Left forelimb (tissue), 1 donor: ENCODE measurements at places on chromosomes 4 and X.

DNA sequence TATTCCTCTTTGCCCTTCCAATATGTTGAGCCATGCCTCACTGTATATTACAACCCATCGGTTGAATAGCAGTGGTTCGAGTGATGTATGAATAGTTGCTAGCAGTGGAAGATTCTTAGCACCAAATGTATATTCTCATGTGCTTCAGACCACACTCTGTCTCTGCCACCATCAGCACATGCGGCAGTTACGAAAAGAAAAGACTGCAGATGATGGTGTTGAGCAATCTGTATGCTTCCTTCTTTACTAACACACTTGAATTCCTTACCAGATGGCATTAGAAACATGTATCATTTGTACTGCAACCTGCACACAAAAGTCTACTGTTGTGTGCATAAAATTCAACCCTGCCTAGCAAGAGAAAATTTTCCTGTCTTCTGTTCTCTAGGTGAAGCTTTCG, 214.6 kb downstream of the ENOX2 start:
- DNase-seq = no peak

GRCh38 chr4:86896596-86896995, 4.4 kb upstream of the C4orf36 start:
- no peak for DNase-seq

DNA sequence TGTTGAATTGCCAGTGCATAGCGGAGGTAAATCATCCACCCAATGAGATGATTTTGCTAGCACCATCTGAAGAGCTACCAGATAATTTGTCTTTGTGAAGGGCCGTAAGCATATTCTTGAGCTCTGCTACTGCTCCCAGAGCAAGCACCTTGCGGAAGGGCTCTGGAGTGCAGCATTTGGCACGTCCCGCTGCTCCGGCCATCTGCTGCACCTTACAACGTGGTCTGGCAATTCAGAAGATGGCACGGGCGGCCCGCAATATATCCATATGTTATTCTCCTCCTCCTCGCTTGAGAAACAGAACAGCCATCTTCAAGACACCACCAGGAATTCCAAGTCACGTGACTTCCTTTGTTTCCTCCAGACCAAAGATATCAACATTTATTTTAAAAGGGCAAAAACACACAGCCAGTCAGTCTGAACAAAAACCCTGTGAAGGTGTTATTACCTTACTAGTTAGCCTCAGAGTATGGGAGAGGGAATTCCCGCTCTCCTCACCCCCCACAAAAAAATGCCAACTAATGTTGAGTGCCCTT, 1095.7 kb upstream of the TENM3 start:
- DNase-seq = no peak

DNA sequence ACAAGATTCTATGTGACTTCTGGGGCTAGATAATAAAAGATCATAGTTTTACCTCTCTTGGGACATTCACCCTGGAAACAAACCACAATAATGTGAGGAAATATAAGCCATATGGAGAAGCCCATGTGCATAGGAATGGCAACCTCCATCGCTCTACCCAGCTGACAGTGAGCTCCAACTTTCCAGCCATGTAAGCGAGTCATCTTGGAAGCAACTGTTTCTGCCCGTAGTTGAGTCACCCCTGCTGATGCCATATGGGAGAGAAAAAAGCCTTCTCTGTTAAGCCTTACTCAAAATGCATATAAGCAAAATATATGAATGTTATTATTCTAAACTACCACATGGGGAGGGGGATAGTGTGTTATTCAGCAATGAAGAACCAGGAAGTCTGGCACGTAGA, 31.4 kb upstream of the RELL1 start:
- no peak for DNase-seq

DNA sequence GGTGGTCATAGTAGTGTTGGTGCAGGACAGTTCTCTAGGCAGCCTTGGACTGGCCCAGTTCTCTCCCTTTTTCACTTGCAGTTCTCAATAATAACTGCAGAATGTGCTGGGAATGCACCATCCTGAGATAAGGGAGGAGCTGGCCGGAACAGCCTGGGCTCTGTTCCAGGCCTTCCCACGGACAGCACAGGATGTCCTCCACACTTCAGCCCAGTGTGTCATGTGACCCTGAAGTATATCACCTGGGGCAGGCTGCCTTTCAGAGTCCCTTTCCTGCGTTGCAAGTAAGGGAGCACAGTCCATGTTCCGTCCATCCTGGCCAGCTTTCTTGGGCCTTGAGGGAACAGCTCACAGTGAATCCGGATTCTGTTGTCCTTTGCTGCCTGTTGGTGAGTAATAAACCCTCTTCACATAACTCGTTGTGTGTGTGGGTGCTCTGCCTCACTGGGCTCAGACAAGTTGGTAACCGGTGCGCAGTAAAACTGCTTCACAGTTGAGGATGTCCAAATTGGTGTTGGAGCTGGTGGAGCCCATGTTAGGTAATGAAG, 32.3 kb upstream of the BBS12 start:
- DNase-seq = no peak

GRCh38 chr4:67719953-67720617, 19.1 kb upstream of the UBA6 start:
- DNase-seq = no peak

GRCh38 chrX:13064599-13065143, 20.3 kb upstream of the FAM9C start:
- no peak for DNase-seq

- DNase-seq = no peak
Measured at GRCh38 chr4:8909548-8909947, 37.9 kb upstream of the HMX1 start.

GRCh38 chr4:67549123-67549522, 3.8 kb upstream of the CENPC start:
- no peak for DNase-seq

- DNase-seq = no peak
Measured at GRCh38 chrX:22063284-22063683, 31.2 kb downstream of the PHEX start.

DNA sequence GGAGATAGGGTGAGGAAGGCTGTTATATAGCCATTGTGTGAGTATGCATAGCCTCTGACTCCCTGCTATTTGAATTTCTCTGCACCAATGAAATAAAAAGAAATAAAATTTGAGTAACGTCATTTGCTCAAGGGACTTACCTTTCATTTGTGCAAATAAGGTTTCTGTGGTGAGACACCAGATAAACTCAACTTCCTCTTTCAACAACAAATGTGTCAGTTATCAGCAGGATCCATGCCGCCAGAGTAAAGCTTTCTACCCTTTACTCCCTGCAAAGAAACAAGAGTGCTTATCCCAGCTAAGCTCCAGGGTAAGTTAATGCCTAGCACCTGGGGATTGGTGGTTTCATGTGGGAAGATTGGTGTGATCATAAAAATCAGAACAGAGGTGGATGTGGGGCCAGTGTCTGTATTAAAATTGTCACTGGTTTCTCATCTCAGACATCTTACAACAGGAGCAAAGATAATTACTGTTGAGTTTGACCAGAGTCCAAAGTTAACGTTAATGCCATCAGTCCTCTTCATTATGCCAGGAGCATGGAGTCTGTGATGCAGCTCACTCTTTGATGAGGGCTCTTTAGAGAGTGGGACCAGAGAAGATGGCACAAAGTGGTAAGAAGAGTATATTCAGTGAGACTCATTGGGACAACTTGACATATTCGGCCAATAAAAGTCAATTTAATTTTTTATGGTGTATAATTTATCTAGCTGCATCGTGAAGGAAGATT, at the start of gene P2RY10:
Gene P2RY10 (plus strand): TSS at position 206 of the 727 bp plus-strand sequence. CDS start 15,130 bp downstream, outside the sequence.
- no peak for DNase-seq

DNA sequence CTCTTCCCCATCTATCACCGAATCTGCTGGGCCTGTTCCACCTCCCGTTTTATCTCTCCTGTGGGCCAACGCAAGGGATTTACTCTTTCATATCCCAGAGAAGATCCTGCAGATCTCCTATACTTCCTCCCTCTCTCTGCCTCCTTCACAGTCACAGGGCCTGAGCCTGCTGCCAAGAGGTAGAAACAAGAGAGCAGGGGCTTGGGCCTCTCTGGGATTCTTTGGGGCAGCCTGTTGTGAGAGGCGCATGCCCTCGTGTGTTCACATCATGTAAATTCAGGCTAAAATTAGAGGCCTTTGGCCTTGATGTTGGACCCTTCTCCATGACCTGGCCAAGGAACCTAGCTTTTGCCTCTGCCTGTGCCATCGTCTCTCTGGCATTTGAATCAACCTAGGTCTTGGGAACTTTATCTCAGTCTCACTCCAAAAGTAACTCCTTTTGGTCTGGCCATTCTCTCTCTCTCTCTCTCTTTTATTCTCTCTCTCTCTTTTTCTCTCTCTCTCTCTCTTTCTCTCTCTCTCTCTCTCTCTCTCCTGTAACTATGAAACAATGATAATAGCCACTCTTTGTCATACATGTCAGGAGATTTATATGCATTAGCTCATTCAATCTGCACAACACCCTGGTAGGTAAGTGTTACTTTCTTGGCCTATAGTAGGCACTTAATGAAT, 20.0 kb upstream of the EFNB1 start:
- no peak for DNase-seq

DNA sequence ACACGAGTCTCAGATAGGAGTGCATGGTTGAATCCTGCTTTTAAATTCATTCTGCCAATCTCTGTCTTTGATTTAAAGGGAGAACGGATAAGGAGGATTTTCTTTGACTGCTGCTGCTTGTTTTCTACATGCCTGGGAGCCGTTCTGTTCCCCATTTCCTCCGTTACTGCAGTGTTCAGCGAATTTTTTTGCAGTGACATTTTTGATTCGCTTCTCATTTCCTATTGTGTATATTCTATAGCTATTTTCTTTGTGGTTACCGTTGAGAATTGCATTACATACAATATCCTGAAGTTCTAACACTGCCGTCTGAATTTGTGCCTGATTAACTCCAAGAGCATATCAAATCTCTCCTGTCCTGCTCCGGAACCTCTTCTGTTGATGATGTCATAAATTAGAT, 14.8 kb upstream of the MAEA start:
- no peak for DNase-seq

DNA sequence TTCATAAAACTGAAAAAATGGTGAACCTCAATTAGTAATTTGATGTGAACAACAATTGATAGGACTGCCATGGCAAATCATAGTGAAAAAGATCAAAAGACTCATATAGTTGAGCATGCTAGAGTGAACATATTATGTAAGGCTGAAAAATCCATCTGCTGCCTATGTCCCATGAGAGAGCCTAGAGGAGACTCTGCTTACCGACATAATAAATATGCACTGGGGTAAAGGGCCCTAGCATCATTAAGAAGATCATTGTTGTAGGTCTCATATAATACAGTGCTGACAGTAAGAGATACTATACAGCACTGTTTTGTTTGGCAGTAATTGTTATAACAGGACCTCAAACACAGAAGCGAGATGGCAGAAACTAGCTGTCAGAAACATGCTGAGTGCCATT, 229.0 kb downstream of the PABPC4L start:
- no peak for DNase-seq

GRCh38 chrX:19005909-19006308, 22.0 kb upstream of the PHKA2 start:
- DNase-seq = no peak

DNA sequence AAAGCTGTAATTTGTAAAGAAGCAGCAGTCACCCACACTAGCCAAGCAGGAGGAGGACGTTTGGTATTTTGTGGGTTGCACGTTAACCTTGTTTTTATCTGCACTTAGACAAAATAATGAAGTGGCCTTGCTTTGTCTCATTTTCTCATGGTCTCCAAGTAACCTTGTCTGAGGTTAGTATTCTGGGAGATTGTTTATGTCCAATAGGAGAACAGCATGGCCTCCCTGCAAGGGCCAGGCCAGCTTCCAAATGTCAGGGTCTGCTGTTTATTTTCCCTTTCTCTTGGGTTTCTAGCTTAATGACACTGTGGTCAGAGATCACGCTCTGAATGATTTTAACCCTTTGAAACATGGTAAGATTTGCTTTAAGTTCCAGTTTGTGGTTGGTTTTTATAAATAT, 29.9 kb downstream of the PNMA6E start:
- no peak for DNase-seq

- DNase-seq = no peak
Measured at GRCh38 chrX:71629467-71629866, 11.2 kb upstream of the CXCR3 start.

- DNase-seq = no peak
Measured at GRCh38 chr4:146282657-146283056, 68.3 kb downstream of the REELD1 start.

DNA sequence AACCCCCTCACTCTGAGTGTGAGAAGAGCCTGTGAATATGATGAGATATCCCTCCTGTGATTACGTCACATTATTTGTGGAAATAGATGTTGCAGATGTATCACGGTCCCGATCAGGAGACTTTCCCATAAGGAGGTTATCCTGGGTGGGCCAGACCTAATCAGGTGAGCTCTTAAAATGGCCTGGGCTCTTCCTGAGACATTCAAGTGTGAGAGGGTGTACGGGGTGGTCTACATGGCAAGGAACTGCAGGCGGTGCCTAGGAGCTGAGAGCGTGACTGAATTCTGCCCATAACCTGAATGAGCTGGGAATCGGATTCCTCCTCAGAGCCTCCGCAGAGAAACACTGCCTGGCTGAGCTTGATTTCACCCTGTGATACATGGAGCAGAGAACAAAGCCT, 12.9 kb upstream of the CENPVL1 start:
- no peak for DNase-seq

GRCh38 chrX:30483996-30484395, 93.6 kb downstream of the TASL start:
- no peak for DNase-seq

GRCh38 chr4:113919145-113919544, 60.3 kb downstream of the ARSJ start:
- DNase-seq = no peak

DNA sequence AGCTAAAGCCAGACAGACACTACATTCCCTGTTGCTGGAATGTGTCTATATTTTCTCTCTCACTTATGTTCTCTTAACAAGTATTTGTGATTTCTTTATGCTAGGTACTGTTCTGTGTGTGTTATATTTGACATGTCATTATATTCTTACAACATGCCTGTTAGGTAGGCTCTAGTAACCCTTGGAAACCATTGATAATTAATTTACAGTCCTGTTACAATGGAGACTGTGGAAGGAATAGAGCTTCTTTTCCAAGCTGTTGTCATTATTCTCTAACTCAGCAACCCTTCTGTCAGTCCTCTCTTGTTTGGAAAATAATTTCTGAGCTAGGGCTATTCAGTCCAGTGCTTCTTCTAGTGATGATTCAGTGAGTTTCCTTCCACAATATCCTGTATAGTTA, 419.1 kb upstream of the BOD1L1 start:
- no peak for DNase-seq

DNA sequence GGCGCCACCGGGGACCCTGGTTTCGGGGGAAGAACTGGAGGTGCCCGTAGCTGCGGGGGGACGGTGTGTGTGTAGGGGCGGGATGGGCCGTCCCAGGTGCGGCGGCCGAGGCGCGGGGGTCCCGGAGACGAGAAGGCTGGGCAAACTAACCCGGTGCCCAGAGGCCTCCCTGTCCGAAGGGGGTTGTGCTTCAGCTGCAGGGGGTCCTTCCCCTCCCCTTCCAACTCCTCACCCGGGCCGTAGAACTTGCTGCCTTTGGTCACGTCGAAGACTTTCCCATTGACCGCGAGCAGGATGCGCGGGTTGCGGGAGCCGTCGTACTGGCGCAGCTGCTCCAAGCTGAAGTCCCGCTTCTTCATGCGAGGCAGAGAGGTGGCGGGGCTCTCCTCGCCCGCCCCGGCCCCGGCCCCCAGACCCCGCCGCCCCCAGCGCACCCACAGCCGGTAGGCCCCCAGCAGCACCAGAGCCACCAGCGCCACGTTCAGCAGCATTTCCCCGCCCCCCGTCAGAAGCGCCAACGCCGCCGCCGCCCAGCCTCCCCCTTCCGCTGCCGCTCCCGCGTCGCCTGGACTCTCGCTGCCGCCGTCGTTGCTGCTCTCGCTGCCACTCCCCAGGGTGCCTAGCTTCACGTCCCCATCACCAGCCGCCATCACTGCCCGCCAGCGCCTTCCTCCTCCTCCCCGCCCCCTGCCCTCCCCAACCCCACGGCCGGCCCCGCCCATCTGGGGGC, at the start of gene PGRMC2:
Gene PGRMC2 (minus strand): TSS at position 673 of the 730 bp plus-strand sequence. CDS start 23 bp downstream, at position 650.
- DNase-seq = no peak
